Fibroblast of skin of abdomen (primary cell): ENCODE measurements at places on chromosomes 12 and 14.

DNA sequence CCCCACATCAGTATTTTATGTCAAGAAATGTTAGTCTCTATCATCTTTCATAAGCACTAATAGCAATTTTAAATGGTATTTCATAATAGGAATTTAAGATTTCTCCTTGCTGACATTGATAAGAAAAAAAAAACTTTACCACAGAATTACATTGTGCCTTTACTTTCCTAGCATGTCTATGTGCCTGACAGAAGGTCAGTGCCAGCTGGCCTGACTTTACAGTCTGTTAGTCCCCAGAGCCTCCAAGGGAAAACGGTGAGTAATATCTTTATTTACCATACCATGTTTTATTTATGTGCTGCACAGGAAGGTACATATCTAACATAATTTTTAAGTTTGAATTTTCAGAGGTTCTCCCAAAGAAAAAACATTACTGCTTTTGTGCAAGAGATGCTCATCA, 152.0 kb upstream of the AEBP2 start:
- DNase-seq, result no peak

DNA sequence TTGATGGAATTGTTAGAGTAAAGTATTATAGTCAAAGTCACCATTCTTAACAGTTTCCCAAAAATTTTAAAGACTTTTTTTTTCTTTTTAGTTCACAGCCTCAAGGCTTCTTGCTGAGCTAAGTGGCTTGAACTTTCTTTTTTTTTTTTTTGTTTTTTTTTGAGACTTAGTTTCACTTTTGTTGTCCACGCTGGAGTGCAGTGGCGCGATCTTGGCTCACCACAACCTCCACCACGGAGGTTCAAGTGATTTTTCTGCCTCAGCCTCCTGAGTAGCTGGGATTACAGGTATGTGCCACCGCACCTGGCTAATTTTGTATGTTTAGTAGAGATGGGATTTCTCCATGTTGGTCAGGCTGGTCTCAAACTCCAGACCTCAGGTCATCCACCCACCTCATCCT, 92.8 kb downstream of the SETD3 start:
- DNase-seq, result no peak

GRCh38 chr14:83463500-83464098, 1929.9 kb upstream of the SEL1L start:
- peak; percentile 69 for DNase-seq

DNA sequence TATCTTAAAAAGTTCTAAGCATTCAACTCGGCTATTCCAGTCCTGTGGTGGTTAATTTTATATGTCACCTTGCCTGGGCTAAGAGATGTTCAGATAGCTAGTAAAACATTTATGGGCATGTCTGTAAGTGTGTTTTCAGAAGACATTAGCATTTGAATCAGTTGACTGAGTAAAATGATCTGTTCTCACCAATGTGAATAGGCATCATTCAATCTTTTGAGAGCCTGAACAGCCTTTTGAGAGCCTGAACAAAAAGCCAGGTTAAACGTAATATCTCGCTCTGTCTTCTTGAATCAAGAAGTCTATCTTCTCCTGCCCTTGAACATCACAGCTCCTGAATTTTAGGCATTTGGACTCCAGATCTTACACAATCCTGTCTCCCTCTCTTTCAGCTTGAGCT, 1266.1 kb downstream of the LRFN5 start:
- no peak for DNase-seq

- no peak for DNase-seq
These were observed 188.2 kb upstream of the RMST start for GRCh38 chr12:97274386-97274785.

- no peak for DNase-seq
These were observed 219.1 kb upstream of the C14orf180 start for GRCh38 chr14:104360501-104360900.

DNA sequence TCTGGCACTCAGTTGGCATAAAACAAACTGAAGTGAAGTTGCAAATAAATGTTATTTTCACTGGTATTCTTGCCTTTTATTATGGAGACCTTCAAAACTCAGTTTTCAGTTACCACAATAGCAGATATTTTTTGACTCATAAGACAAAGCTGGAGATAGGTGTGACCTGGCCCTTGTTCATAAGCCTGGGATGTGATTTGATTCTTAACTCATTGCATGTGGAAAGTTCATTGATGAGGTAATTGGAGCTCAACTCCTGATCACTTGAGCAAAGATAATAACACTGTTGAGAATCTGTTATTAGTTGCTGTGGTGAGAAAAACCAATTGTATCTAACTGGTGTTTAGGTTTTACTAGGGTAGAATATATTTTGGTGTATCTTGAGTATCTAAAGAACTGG, 105.1 kb downstream of the AEBP2 start:
- no peak for DNase-seq

GRCh38 chr12:124928095-124928911, 13.9 kb upstream of the UBC start:
- DNase-seq, result peak; percentile 82

- DNase-seq, result no peak
These were observed 39.0 kb upstream of the HIF1A start for GRCh38 chr14:61656341-61656740.

- no peak for DNase-seq
These were observed 86.4 kb upstream of the GPR68 start for GRCh38 chr14:91330856-91331255.
